Thoracic aorta endothelial cell (primary cell): ENCODE measurements at places on chromosomes 2 and 18. TPM values are rescaled to one million over a fixed set of nuclear protein-coding genes. Genes with fewer than 3 reads are reported as not detected.

Gene STON1
- 9.7 and 17.2 TPM in 2 replicates for total RNA-seq

Gene CFC1
- not detected in 2 replicates for total RNA-seq

Gene LYPD6
- 2.9 and 5.4 TPM in 2 replicates for total RNA-seq

Gene RAX
- total RNA-seq = not detected in 2 replicates

Gene STK11IP
- total RNA-seq = 8.5 and 9.0 TPM in 2 replicates

Gene BCL2
- total RNA-seq = 2.5 and 2.6 TPM in 2 replicates

Gene LCT
- under 0.01 TPM in 2 replicates for total RNA-seq

Gene TUBB8B
- not detected in 2 replicates for total RNA-seq

Gene OSBPL6
- 11.8 and 14.6 TPM in 2 replicates for total RNA-seq

Gene MPV17
- total RNA-seq = 52.3 and 60.1 TPM in 2 replicates

Gene CTIF
- total RNA-seq = 19.4 and 22.5 TPM in 2 replicates

Gene CAPN13
- not detected in 2 replicates for total RNA-seq

Gene SERPINB4
- not detected in 2 replicates for total RNA-seq

Gene C2orf80
- total RNA-seq = not detected in 2 replicates

Gene IL18R1
- 6.4 TPM in 2 replicates for total RNA-seq

Gene IMPA2
- 6.5 and 8.8 TPM in 2 replicates for total RNA-seq

Gene GPR45
- total RNA-seq = not detected in 2 replicates

Gene BCL11A
- total RNA-seq = 0.27 TPM in 1 of 2 replicates, not detected in the other

Gene CCDC148
- 0.14 and 0.27 TPM in 2 replicates for total RNA-seq

Gene AOX1
- total RNA-seq = 6.9 and 8.6 TPM in 2 replicates

Gene ING5
- total RNA-seq = 18.0 and 19.3 TPM in 2 replicates

Gene AKAIN1
- not detected in 2 replicates for total RNA-seq

Gene SERPINB10
- 0.07 TPM in 1 of 2 replicates, not detected in the other for total RNA-seq

Gene PFN4
- 0.40 and 0.72 TPM in 2 replicates for total RNA-seq

Gene NMUR1
- not detected in 2 replicates for total RNA-seq

Gene PTPN4
- total RNA-seq = 26.6 and 41.1 TPM in 2 replicates

Gene IL1F10
- total RNA-seq = not detected in 2 replicates
